ENCODE measurements at places on chromosomes 12 and 14.

DNA sequence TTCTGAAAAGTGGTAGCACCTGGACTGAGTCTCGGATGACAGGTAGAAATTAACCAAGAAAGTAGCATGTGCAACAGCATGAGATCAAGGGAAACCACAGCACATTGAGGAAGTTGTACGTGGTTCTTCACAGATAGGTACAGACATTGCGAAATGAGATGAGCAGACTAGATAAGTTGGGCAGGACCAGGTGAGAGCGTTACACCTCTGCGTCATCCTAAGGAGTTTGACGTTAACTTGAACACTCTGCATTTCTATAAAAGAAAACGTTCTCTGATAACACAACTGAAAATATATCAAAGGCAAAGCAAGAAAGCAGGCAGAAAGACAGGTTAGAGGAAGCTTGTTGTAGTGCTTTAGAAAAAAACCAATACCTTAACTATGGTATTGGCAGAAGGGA, 98.5 kb upstream of the RASSF8 start:
- no peak for DNase-seq

DNA sequence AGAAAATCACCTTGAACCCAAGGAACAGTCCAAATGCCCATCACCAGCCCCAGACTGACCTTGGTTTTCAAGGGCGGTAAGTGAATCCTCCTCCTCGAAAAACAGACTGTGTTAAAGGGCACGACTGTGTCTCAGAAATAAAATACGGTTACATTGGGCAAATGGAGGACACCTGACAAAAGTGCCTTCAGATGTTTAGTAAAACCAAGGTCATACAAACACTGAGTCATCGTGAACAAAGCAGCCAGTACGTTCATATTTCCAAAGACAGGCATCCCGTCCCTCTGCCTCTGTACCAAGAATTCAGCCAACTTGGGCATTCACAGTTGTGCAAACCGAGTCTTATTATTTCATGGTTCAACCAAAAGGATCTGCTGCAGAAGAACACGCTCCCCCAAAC, 25.9 kb downstream of the FOXN3 start:
- DNase-seq: no peak

GRCh38 chr12:29695026-29695425, 88.7 kb downstream of the TMTC1 start:
- no peak for DNase-seq

DNA sequence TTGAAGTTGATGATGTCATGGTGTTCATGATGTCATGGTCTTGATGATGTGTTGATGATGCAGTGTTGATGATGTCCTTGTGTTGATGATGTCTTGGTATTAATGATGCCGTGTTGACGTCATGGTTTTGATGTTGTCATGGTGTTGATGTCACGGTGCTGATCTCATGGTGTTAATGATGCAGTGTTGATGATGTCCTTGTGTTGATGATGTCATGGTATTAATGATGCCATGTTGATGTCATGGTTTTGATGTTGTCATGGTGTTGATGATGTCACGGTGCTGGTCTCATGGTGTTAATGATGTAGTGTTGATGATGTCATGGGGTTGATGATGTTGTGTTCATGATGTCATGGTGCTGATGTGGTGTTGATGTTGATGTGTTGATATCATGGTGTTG, 48.0 kb upstream of the RIMBP2 start:
- DNase-seq: no peak

DNA sequence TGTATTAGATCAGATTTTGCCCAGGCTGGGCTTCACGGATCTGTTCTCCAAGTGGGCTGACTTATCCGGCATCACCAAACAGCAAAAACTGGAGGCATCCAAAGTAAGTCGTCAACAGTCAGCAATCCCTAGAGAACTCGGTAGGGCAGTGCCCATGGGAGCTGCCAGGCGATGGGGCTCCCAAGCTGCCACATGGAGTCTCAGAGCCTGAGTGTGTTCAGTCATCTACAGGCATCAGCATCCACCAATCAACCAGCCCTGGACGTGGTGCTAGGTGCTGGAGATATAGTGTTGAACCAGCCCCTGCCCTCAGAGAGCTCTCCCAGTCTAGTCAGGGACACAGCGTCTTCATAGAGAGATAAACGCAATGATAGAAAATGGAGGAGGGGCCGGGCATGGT, 6.9 kb downstream of the SERPINA4 start:
- no peak for DNase-seq

DNA sequence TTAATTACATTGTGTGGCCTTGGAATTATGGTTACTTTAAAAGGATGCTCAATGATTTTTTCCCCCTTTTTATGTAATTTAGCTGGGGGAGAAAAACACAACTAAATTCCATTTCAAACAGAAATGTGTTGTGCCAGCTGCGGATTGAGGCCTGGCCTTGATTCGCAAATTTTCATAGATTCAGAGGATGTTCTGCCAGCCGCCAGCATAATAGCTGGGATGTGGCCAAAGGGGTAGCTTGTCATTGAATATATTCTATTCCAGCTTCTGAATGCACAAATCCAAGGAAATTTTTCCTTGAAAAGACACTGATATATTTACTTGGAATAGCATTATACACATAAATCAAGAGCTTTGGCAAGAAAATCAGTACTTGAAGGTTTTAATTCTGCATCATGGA, 43.7 kb downstream of the TRHDE start:
- DNase-seq: no peak

GRCh38 chr12:49698619-49699545, 8.3 kb downstream of the FMNL3 start:
- DNase-seq: no peak

GRCh38 chr12:6199531-6200255, 507 bp upstream of the CD9 start:
- DNase-seq: no peak

DNA sequence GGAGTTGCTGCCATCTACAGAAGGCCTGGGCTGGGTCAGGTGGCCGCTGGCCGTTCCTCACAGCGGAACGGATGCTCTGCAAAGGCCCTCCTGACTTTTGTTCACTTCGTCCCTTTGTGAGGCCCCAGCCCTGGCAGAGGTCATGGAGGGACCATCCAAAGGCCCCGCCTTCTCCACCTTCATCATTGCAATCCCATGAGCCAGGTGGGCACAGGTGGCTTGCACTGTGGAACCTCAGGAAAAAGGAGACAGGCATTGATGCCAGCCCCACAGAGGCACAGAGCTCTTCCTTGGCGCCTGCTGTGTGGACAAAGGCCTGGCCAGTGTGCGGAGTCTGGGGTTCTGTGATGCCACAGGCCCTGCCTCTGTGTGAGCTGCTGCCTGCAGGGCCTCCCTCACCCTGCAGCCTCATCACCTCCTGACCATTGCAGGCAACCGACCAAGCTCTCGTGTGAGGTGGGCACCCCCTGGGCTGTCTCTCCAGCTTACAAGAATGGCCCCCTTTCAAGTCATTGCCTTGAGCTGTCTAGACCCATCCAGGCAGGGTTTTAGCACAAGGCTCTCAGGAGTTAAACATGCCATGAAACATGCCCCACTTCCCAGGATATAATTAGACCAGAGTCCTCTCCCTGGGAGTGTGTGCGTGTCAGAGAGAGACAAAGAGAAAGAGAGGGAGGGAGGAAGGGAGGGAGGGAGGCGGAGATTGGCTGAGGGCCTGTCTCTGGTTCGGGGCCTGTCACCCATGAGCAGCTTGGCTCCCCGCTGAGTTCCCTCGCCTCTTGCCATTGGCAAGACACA, 19.3 kb downstream of the NFKBIA start:
- peak; percentile 90 for DNase-seq

- no peak for DNase-seq
Observed at GRCh38 chr14:77306851-77307496, 13.7 kb downstream of the POMT2 start.

GRCh38 chr12:12975322-12976077, 23.5 kb upstream of the GPRC5D start:
- DNase-seq: no peak

DNA sequence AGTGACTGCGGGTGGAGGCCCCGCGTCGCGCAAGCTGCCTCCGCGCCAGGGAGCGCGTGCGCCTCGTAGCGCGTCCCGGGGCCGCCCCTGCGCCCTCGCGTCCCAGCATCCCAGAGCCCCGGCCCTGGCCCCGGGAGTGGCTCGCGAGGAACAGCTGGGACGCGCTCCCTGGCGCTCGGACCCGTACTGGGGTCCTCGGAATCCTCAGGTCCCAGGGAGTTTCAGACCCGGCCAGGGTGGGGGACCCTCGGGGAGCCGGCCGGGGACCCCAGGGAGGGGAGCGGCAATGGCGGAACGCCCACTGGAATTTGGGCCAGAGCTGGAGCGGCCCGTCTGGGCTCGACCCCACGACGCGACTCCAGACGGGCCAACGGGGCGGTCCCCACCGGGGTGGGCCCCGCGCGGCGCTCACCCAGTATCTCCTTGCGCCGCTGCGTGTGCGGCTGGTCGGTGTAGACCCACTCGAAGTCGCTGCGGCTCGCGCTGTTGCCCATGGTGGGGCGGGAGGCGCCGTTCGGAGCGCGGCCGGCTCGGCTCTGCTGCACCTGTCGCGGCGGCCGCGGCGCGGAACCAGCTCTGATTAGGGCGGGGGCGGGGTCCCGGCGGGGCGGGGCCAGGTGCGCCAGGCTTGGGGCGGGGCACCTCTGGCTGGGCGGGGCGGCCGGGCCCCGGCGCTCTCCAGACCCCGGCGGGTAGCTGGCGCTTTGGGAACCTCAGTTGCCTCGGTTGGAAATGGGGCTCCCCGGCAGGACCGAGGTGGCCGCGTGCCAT, at the start of gene DEGS2:
DEGS2 (minus strand) TSS at position 552 of the 771 bp plus-strand sequence; CDS start at position 494, 58 bp downstream.
- DNase-seq: peak; percentile 79

DNA sequence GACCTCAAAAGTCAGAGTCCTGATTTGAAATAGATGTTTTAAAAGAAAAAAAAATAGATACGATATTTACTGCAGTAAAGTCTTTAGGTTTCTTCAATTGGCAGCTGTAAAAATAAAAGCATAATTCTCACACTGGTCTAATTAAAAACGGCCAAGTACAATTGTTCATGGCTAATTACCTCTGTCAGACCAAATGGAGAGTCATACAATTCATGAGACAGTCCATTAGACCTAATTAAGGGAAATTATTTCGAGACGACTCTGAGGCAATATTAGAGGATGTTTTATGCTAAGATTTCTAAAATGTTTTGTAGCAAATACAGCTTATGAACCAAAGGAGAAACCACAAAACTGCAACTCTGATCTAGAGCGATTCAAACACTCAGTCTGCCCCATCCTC, 131.3 kb downstream of the PHLDA1 start:
- DNase-seq: no peak

GRCh38 chr12:9868311-9868801, 798 bp downstream of the CLEC2B start:
- DNase-seq: no peak

DNA sequence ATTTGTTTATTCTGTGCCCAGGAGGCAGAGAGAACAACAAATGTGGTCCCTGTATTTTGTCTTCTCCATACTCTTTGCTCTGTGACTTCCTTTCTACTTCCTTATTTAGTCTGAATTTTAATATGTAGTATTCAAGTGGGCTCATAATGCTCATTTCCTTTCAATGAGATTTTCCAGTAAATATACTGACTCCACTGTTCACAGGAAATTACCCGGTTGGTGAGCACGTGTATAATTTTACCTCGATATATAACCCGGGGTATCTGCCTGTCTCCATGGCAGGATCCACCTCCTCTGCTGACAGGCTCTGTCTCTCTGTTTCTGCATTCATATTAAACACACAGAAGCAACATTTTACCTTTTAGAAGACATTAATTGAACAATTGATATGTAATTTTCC, 166.0 kb downstream of the SLC38A4 start:
- no peak for DNase-seq

DNA sequence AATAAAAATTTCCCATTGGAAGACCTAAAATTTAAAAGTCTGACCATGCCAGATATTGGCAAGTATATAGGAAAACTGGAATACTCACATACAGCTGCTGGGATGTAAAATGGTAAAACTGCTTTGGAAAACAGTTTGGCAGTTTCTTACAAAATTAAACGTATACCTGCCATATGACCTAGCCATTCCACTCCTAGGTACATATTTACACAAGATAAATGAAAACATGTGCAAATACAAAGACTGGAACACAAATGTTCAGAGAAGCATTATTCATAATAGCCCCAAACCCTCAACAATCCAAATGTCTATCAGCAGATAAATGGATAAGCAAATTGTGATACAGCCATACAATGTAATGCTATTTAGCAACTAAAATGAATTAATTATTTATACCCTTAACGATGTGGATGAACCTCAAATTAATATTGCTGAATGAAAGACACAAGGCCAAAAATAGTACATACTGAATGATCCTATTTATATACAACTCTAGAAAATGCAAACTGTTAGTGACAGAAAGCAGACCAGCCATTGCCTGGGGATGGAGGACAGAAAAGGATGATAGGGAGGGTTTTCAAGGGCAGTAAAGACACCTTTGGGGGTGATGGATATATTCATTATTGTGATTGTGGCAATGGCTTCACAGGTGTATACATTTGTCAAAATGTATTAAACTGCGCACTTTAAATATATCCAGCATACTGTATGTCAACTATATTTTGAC, 21.3 kb upstream of the TCP11L2 start:
- DNase-seq: no peak

- DNase-seq: no peak
Observed at GRCh38 chr12:88904705-88905104, 324.4 kb upstream of the KITLG start.

DNA sequence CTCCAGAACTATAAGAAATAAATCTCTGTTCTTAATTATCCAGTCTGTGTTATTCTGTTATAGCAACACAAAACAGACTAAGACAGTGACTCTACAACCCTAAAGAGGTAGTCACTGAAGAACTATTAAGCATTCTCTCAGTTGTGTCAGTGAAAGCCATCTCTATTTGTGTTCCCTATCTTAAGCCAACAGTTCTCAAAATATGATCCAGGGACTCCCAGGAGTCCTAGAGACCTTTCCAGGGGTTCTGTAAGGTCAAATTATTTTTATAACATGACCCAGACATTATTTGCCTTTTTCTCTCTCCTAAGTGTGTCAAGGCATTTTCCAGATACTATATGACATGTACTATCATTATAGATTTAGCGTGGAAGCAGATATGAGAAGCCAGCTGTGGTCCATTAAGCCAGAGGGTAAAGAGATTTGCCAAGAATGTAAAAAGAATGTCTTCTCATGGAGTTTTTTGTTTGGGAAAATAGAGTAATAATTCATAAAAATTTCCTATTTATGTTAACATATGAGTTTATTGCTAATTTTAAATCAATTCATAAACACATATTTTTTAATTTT, 315.8 kb downstream of the RGS6 start:
- DNase-seq: no peak

GRCh38 chr14:85426068-85426935, 103.6 kb upstream of the FLRT2 start:
- no peak for DNase-seq

- no peak for DNase-seq
Observed at GRCh38 chr14:74616507-74616906, 4.5 kb upstream of the LTBP2 start.

DNA sequence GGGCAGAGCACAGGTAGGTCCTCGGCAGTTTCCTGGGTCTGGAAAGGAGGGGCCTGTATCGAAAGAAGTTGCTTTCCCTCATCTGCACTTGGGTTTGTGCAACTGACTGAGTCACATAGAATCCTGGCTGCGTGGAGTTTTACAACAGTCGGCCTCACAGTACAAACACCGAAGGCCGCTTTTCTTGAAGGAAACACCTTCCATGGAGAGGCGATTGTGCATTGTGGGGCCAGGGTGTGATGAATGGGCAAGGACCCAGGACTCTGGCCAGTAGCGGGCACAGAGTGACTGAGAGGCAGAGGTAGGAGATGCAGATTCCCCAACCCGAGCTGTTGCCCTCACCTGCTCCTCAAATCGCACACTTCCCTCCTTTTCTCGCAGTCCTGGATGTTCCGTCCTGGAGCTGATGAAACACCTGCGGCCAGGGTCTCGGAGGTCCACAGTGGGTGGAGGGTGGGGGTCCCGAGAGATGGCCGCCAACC, 7.7 kb downstream of the CCND2 start:
- no peak for DNase-seq

GRCh38 chr12:24798335-24798734, 150.6 kb downstream of the BCAT1 start:
- no peak for DNase-seq

Measured in NCI-H187 (cell line).